Left kidney (tissue), 8 donors: ENCODE measurements at places on chromosomes 11 and 22.

DNA sequence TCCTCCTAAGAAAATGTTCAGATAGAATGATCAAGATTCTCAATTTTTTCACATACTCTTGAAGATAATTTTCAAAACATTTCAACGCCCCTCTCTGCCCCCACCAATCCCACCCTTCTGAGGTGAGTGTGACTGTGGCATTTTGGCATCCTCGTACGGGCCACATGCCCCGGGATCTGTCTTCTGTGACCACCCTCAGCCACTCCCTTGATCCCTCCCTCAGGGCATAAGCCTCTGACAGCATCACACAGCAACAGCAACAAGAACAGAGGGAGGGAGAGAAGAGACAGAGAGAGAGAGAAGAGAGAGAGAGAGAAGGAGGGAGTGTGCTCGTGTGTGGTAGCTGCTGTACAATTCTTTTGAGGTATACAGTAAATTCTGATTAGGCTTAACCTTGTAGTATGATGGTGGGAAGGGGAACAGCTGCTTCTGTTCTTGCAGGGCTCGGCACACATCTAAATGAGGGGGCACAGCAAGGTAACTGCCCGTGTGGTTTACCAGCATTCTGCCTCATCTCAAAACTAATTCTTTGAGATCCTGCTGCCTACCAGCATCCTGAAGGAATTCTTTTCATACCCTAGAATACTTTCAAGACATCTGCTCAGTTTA is 21.4 kb downstream of the SCUBE2 start:
- DNase-seq = no peak

- no peak for DNase-seq
These were observed 50.0 kb upstream of the API5 start for GRCh38 chr11:43261775-43262174.

DNA sequence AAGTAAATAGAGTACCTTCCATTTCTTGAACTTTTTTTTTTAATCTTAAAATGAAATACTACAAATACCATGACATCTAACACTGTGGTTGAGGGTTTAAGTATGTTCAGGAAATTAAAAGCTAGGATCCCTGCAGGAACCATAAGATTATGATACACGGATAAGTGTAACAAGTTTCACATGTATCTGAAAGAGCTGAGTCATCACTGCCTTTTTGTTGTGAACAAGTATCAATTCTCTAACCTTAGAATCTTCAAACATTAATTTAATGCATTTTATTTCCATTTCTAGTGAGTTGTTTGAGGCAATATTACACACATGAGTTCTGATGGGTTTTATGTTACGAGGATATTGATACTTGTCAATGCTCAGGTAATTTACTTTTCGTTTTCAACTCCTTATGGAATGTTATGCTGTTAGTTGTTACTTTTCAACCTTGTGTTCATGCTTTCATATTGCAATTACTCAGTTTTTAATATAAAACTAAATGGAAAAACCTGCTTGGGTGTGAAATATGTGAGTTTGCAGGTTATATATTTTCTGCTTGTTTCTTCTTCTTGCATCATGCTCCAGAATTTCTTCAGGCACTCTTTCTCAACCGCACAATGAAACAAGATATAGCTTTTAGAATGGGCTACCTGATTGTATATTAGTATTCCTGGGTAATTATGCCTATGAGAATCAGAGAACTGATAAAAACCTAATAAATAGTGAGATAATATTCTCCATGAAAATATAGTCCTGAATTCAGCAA is 361.3 kb upstream of the MTNR1B start:
- DNase-seq = no peak

- DNase-seq = no peak
These were observed 1373.1 kb downstream of the TBC1D22A start for GRCh38 chr22:48135592-48135991.

DNA sequence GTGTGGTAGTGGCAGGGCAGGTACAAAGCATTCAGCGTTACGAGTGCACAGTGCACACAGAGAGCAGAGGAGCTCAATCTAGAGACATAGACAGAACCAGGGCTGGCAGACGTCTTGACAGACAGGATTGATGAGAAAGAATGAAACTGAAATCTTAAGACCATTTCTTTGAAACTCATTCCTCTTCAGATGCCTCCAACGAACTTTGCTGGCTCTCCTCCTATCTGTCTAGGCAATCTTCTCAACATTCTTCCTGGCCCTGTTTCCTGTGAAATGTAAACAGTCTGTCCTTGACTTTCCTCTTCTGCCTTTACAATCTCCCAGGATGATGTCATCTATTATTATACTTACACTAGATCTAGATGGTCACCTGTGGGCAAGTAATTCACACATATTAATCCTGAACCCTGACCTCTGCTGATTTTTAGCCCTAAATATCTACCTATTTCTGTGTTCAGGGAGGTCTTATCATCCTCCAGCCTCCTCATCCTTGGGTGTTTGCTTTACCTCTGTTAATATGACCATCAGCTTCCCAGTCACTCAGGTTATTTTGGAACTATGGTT is 119.5 kb downstream of the ENTHD1 start:
- DNase-seq = no peak

- no peak for DNase-seq
These were observed 167.4 kb downstream of the NAV2 start for GRCh38 chr11:19880088-19880345.

GRCh38 chr11:27525824-27526516 is 19.4 kb upstream of the LIN7C start:
- no peak for DNase-seq

DNA sequence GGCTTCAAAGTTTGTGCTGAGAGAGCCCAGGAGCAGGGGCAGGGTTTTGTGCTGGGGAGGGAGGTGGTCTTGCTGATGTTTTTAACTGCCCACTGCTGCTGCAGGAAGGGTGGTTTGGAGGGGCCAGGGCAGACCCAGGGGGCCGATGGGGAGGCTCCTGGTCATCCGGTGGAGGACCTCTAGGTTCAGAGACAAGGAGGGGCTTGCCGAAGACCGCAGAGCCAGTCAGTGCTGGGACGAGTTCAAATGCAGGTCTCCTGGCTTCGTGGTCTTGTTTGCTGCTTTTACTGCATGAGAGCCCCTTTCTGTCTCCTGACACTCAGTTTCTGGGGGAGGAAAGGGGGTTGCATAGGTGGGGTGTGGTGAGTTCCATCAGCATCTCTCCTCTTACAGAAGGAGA is 26.0 kb downstream of the CACNA1I start:
- no peak for DNase-seq

- peak; percentile 85 for DNase-seq
These were observed at the start of gene BATF2 for GRCh38 chr11:64996710-64997380. TSS of gene BATF2 (minus strand) at chr11:64996971. CDS start at chr11:64996914, 57 bp downstream.

DNA sequence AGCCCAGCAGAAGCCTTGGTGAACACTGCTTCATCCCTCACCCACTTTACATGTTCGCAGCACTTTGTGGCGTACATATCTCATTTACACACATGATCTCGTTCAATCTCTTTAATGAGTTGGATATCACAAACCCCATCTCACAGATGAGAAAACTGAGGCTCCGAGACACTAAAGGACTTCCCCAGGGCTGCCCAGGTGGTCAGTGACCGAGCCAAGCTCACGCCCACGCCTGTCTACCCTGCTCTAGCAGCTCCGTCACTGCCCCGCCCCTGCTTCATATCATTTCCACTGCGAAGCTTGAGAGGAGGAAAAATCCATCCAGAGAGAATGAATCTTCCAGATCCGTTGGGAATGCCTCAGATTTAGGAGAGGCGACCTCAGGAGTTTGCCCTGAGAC is 11.8 kb upstream of the DSCAML1 start:
- DNase-seq = no peak

DNA sequence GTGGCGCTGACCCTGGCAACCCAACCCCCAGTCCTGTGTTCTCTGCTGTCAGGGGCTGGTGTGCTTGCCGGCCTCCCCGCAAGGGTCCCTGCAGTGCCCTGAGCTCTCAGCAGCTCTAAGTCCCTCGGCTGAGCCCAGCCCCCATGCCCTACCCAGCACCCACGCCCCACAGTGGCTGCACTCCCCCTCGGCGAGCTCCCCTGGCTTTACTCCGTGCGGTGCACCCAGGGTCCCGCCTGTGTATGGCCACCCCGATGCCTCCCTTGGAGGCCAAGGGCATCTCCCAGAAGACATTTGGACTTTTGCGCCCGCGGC is 72.5 kb upstream of the SHISAL1 start:
- DNase-seq = no peak

- no peak for DNase-seq
These were observed 32.5 kb downstream of the WT1 start for GRCh38 chr11:32402836-32403235.

DNA sequence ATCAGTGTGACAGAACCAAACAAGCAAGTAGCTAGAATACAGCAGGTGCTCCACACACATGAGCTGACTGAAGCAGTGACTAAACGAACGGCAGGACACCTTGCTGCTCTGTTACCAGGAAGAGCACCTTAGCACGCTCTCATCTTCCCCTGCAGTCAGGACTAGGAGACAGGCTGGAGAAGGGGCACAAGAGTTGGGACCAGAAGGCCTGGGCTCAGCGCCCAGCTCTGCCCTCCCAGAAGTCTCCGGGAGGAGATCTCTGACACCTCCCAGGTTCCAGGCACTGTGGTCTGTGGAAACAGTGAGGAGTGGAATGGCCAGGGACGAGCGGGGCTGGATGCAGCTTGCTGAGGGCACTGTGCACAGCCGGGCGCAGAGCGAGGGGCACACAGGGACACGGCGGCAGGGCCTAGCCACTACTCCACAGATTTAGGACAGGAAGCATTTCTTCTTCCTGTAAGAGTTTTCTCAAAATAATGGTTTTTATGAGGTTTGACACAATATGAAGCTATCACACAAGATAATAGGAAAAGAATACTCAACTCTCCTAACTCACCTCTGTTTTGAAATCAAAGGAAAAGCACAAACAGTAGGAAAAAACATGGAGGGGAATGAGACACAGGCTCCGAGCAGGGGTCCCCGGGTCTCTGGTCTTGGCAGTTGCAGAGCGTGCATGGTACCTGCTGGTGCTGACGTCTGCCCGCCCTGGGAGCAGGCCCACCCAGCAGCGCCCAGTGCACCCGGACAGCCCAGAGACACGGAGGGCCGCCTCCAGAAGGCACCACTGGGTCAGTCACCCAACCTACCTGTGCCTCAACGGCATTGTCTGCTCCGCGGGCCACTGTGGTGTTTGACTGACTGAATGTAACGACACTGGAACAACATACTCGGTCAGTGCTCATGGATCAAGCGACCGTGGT is 67.6 kb downstream of the NCAPD3 start:
- DNase-seq = no peak

DNA sequence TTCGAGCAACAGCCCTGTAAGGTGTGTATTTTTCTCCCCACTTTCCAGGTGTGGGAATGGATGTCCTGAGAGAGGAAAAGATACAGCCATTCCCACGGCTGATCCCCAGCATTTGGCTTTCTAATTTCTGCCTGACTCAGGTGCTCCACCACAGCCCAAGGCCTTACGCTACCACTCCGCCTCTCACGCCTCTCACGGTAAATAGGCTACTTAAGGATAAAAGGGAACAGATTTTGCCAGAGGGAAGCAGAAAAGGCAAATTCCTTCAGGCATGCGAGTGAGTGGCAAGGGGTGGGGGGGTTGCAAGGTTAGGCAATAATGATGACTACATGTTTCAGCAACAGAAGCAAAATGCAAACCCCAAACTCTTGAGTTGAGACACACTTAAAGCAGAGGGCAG is 9.2 kb downstream of the PVALB start:
- no peak for DNase-seq

- no peak for DNase-seq
These were observed 33.9 kb downstream of the ARHGAP1 start for GRCh38 chr11:46666516-46666915.

DNA sequence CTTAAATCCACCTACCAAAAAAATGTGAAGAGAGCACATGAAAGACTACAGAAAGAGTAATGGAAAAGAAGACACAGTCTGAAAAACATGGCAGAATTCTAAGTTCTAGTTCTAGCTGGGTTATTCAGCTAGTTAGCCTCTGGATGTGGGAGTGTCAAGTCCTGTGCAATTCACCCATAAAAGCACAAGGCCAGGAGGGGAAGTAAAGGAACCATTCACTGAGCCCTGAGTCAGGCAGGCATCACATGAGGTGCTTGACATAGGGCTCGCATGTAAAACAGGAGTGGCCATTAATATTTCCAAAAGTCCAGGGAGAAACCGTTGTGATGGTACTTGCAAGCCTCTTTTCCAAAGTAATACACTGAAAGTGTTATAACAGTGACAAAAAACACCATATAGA is 103.7 kb downstream of the GAB2 start:
- DNase-seq = no peak

DNA sequence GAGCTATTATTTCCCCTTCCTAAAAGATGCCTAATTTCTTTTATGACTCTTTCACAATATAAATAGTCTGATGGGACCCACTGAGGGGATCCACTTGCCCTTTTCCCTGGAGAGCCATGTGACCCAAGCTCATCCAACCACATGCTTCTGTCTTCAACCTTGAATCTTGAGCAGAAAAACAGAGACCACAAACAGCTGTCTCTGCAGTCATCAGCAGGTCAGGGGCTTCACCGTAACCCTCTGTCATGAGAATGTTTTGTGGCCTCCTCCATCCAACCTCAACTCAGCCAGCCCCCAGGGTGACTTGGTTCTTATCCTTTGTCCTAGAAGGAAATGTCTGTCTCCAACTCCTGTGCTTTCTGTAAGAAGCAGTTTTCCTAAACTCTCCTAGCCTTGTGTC is 129.6 kb upstream of the POU2AF2 start:
- DNase-seq = no peak

DNA sequence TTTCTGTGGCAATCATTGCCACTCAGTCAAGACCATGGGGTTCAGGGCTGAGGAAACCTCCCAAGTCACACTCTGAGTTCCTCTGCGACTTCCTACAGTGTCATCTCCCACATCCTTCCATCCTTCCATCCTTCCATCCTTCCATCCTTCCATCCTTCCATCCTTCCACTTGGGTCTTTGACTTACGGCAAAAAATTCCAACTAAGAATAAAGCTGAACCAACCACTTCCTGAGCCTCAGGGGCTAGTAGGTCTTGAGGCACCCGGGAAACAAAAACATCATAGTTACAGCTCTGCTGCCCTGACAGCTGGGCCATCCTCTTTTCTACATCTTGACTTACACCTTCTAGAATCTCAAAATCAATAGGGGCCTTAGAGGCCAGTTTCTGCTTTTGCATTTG is 32.1 kb downstream of the EHF start:
- DNase-seq = no peak

DNA sequence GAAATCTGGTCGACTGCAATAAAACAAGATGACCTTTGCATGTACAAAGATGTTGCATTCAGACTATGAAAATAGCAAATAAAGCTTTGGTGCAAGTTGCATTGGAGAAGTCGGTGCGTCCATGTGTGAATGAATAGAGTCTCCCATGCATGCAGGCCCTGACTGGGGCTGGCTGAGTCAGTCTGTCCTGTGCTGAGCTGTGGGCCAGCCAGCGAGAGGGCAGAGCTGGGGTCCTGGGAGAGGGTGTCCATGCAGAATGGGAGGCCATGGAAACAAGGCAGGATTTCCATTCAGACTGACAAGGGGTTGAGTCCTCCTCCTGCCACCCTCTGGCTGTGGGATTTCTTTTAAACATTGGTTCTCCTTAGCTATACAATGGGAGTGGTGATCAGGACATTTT is 2.3 kb upstream of the CRYBB3 start:
- DNase-seq = no peak

DNA sequence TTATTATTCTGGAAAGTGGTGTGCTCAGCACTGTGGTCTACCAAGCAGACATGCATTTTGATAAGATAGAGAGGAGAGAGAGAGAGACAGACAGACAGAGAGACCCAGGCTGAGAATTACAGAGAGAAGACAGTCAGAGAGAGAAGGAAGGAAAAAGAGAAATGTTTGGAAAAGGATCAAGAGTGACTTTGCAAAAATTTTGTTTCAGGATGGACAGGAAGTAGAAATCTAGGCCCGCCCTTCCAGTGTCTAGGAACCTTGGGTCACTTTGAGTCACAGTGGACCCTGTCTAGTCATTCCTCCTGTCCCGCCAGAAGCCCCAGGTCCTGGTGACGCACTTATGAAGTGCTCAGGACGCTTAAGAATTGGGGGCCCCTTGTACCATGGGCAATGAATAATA is 166.7 kb downstream of the ST3GAL4 start:
- DNase-seq = no peak
